ENCODE measurements at places on chromosomes 2 and 18.
A peak's percentile ranks its signal among the peaks of the same experiment; 100 is the strongest.

DNA sequence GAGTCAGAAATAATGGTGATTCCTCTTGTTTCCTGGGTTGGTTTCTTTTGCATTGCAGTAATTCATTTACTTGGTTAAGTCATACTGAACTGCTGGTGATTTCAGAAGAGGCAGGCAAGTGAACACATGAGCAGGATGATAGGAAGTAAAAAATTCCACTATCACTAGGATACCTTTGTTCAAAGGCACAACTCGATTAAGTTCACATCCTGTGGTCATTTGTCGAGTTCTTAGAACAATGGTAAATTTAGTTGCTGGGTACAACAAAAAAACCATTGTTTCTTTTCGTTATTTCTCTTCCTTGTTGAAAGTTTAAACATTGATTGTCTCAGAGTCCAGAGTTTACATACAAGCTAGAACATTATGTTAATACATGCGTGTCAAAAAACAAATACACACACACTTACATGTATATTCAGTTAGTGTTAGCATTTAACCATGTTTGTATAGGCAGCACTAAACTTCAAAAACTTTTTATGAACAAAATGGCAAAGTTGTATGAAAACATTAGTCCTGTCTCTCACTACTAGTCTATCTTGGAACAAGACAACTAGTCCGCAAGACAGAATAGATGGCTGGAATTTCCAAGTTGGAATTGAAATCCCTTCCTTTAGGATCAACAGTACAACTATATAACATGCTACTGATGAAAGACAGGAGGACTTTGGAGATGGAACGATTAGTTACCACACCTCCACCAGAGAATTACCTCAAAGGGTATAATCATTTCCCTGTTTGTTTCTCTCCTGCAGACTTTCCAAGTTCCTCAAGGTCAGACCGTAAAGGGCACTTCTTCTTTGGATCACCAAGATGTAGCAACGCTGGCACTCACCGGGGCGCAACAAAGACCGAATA, 26.2 kb downstream of the STK39 start:
- no peak for DNase-seq

GRCh38 chr18:46502444-46502843, 154.6 kb downstream of the LOXHD1 start:
- peak; percentile 8 for DNase-seq

DNA sequence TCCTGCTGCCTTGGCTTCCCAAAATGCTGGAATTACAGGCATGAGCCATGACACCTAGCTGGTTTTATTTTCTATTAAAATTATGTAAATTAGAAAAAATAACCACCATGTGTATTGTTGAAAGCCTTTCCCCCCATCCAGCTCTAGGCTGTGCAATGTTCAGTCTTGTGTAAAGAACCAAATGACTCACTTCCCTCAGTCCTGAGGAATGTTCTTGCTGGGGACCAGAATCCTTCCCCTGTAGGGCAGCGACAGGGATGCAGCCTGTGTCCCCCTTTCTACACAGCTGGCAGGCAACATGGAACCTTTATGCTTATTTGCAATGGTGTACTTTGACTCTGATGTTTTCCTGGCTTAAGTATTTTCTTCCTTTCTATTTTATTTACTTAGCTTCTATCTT, 29.4 kb downstream of the AOX1 start:
- DNase-seq, result peak; percentile 55

DNA sequence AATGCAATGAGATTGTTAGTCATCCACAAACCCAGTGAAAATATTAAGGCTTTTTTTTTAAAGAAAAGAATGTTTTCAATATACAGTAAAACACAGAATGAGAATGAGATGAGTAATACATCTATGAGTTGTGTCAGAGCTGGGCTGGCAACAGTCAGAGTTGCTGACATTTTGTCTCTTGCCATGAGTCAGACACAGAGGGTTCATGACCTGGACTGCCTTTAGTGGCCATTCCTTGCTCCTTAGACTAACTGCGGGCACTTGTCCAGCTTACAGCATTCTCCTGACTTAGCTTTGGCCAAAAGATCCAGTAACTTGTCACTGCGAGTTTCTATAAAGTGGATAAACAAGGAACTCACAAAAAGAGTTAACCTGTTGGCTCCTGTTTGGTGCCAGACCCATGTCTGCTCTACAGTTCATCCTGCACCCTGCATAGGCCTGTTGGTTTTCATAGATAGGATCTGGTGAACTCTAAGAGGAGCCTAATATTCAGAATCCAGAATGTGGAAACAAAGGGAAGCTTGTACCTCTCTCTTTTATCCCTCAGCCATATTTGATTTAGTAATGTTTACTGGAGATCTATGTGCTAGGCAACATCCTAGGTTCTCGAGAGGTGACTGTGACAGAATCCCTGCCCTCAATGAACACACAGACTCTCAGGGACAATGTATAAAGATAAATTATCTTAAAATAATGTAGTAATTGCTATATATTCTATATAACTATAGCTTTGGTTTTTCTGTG, 391.5 kb upstream of the VWC2L start:
- DNase-seq, result peak; percentile 83

DNA sequence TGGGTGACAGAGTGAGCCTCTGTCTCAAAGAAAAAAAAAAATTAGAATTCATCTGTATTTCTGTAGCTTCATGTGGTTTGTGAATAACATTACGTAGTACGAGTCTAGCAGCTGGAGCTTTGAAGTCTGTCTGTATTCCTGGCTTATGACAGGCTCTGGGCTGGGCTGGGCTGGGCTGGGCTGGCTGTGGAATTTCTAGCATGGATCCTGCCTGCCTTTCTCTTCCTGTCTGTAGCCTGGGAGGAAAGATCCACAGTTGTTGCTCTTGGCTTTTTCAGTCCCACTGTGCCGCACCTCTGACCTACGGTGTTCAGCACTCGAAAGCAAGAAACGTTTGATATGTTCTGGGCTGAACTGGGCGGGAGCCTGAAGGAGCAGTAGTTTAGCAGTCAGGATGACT, 55.4 kb downstream of the BOLA3 start:
- no peak for DNase-seq

- no peak for DNase-seq
Observed at GRCh38 chr18:51811883-51812282, 528.1 kb upstream of the DCC start.

DNA sequence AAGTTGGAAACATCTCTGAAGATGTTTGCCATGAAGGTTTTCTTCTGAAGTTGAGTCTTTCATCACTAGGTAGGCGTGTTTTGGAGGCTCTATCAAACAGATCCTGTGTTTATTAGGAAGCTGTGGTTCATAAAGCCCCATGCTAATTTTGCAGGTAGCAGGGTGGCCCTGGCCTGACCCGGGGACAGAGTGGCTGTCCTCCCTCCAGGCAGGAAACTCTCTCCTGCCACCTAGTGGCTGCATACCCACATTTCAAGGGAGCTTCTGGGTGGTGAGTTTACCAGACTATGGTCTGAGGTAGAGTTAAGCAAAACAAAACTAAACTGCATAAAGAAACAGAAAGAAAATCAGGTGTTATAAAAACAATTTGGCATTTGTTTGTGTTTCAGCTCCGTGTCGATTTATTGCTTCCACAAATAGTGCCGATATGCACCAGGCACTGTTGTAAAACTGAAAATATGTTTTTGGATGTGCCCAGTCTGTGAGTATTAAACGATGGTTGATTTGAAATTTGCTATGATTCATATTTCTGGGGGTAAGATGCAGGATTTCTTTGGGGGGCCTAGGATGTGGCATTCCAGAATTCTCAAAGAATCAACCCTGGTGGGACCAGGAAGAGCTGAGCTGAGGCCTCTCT, 26.0 kb upstream of the IL37 start:
- peak; percentile 66 for DNase-seq

- no peak for DNase-seq
Observed at GRCh38 chr2:231111987-231112386, 12.9 kb downstream of the HTR2B start.

DNA sequence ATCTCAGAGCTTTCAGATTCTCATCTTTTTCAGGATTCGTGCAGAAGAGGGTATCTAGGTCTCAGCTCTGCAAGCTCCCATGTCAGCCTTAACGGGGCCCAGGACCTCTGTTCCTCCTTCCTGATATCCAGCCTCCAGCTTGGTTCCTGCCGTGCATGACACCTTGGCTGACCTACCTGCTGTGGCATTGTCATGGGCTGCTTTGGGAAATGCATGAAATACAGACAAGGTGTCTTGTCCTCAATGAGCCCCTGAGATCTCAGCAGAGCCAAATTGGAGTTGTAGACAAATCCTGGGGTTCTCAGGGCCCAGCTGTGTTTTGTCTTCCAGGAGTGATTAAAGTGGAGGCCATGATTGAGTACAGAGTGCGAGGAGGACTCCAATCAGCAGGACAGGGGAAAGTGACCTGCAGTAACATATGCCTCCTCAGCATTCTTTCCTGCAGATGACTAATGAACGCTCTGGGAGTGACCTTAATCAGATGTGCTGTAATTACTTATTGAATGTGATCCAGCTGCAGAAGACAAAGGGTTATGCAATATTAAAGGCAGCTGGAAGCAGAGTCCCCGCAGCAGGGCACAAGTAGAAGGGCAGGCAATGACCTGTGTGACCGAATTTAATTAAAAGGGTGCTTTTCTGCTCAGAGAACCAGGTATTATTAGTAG, 141.1 kb downstream of the CCBE1 start:
- peak; percentile 41 for DNase-seq

- DNase-seq, result no peak
Observed at GRCh38 chr2:103464831-103465230, 703.0 kb downstream of the TMEM182 start.

DNA sequence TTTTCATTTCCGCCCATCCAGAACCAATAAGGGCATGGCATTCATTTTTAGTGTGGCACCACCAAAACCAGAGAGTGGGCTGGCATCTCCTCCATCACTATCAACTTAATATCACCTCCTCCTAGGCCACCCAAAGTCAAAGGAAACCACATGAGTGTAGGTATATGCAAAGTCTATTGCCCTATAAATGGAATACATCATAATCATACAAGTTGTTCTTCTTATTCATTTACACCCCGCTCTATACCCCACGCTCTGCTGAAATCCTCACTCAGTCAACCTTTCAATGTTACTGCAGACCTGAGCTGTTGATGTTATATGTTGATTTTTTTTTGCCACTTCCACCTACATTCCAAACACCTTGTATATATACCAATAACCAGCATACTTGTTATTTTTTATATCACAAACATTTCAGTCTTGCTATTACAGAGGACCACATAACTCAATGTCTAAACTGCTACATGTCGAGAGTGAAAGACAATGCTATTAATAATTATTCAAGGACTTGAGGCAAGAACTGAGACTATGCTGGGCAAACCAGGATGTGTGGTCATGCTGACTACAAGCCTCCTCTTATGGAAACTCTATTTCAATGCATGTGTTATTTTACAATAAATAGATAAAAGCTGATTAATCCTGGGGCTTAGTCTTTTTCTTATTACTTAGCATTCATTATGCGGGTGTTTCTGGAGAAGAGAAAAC, 466.5 kb upstream of the ID2 start:
- DNase-seq, result no peak

GRCh38 chr2:142868229-142868762, 9.2 kb upstream of the KYNU start:
- peak; percentile 25 for DNase-seq

DNA sequence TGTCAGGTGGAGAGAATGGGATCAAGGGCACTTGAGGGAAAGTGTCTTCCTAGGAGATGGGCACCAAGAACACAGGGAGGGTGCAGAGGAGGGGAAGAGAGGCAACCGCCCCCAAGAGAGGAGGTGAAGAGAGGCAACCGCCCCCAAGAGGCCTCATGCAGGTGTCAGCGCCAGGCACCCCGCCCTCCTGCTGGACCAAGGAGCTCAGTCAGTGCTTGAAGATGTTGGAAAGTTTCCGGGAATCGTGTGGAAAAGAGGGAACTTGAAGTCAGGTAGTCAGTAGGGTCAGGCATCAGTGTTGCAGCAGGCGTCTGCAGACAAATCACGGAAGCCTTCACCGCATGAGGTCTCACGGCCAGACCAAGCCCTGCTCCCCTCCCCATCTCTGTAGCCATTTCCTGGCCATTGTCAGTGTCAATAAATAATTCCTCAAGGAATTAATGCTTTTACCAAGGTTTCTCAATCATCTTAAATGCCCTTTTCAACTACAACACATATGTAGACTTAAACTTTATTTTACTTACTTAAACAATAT, 353.1 kb downstream of the EIPR1 start:
- no peak for DNase-seq

DNA sequence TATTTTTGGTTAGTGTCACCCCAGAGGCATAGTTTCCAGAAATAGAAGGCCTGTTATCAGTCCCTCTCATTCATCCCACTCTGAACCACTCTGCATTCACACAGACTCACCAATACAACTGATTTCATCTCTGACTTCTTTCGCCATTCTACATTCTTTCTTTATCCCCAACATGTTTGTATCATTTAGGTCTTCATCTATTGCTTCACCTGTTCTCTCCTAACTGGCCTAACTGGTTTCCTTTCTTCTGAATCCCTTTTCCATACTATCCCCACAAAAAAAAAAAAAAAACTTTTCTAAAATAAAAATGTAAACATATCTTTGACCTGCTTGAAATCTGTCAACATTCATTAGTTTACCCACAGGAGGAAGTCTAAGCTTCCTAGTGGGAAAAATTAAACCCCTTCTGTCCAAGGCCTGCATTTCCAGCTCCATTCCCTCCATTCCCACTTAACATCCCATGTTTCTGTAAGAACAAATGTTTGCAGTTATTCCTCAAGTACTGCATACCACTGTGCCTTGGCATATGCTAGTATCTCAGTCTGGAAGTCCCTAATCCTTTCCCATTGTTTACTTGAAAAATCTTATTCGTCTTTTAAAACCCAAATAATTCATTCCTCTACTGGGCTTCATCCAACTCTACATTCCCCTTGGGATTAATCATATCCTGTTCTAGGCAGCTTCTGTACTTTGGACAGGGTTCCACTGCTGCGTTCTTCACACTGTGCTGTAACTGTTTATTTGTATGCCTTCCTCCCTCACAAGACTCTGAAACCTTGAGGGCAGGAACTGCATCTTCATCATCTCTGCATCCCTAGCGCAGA, 68.5 kb downstream of the FIGN start:
- peak; percentile 81 for DNase-seq

DNA sequence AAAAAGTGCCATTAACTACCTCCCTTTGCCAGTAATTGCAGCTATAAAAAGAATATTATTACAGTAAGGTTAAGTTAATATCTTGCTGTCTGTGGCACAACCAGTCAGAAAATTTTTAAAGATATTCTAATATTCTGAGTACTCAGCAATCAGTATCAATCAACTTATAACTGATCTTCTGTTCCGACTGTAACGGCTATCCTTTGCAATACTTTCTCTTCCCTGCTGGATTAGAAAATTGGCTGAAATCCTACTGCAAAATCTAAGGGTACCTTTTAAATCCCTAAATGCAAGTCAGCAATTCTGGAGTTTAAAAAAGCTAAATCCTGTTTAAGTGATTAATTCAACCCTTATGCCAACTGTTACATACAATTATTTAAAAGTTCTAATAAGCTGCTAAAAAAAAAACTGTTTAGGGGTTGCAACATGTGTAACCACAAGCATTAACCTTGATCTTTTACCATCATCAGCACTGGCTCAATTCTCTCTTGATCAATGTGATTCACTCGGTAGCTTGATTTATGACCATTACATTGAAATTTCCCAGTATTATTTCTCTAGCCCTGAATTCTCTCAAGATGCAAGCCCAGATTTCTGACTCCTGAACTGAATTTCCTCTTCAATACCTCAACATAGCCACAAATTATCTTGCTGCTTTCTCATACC, 20.5 kb downstream of the GAREM1 start:
- DNase-seq, result no peak

- no peak for DNase-seq
Observed at GRCh38 chr2:233007739-233008138, 5.3 kb downstream of the NGEF start.
